GM12878 (cell line): ENCODE measurements at places on chromosomes 5 and 9.

- DNase-seq, result no peak
Observed at GRCh38 chr5:100313657-100314056, 221.5 kb upstream of the FAM174A start.

DNA sequence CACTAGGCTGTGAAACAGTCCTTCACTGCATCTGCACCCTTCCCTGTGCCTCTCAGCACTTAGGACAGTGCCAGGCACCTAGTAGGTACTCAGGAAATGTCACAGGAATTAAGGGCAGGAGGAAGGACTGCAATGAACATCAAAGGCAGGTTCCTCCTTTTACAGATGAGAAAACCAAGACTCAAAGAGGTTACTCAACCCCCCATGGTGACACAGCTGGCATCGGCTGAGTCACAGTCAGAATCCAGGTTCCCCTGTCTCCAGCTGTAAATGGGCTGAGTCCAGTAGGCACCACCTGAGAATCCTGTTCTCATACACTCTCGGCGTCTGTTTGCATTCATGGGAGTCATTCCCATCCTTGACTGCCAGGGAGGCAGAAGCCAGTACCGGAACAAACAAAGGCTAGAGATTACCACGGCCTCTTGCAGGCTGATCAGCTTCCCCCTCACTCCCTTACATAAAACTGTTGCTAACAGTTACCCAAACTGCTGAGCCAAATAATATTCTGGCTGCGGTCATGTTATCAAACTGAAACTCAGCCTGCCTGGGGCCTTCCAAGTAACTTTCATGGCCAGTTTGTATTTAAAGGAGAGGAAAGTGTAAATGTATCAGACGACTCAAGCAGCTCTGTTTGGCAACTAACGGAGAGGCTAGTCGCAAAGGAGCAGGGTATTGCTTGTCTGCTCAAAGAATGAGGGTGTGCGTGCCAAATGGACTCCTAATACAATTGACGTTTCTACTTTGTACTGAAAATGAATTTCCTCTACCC is 201.7 kb downstream of the PAPPA start:
- DNase-seq, result no peak

DNA sequence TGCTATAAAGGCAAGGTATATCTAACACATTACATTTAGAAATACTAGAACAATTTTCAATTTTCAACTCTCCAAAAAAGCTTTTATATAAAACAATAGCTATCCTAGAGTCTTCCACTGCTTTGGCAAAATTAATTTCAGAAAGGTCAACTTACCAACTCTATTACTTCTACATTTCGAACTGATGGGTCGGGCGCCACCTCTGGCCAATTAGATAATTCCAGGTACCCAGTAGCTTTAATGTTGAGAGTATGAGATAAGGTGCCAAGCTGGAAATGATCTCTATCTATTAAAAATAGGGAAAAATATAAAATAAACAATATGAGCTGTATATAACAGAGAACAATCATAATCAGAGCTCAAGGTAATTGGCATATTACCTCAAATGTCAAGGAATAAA is 166.6 kb downstream of the AP3B1 start:
- no peak for DNase-seq

- no peak for DNase-seq
Observed at GRCh38 chr9:27505744-27506161, 18.3 kb upstream of the IFNK start.

- no peak for DNase-seq
Observed at GRCh38 chr5:109805472-109805871, 115.7 kb downstream of the MAN2A1 start.

DNA sequence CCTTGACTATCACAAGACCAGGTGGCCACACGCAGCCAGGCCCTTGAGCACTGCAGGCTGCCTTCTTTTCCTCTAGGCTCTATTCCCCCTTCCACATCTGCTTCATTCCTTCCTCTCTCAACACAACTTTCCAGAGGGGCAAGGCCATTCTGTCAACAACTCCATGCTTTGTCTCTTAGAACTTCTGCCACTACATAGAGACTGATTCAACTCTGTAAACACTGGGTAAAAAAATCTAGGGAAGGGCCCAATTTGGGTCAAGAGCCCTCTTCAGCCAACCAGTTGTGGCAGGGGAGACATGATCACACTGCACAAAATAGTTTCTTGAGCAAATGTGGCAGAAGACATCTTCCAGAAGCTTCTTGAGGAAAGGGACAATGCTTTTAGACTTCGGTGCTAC is 55.6 kb downstream of the ATPSCKMT start:
- no peak for DNase-seq

DNA sequence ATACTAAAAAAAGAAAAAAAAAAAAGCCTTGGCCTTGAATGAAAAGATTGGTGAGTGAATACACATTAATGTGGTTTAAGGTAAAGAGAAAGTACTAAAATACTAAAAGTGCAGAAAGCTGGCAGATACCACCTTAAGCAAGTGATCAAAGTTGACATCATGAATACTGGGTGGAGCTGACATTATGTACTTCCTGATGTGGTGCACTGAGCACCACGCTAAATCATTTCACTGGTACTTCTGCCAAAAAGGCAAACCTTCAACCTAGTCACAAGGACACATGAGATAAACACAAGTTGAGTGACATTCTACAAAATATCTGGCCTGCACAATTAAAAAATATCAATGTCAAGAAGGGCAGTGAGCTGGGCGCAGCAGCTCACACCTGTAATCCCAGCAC is 33.8 kb upstream of the PANK3 start:
- no peak for DNase-seq

- no peak for DNase-seq
Observed at GRCh38 chr5:79205965-79206364, 30.0 kb upstream of the JMY start.

- no peak for DNase-seq
Observed at GRCh38 chr5:81402192-81402930, 8.4 kb upstream of the ACOT12 start.

DNA sequence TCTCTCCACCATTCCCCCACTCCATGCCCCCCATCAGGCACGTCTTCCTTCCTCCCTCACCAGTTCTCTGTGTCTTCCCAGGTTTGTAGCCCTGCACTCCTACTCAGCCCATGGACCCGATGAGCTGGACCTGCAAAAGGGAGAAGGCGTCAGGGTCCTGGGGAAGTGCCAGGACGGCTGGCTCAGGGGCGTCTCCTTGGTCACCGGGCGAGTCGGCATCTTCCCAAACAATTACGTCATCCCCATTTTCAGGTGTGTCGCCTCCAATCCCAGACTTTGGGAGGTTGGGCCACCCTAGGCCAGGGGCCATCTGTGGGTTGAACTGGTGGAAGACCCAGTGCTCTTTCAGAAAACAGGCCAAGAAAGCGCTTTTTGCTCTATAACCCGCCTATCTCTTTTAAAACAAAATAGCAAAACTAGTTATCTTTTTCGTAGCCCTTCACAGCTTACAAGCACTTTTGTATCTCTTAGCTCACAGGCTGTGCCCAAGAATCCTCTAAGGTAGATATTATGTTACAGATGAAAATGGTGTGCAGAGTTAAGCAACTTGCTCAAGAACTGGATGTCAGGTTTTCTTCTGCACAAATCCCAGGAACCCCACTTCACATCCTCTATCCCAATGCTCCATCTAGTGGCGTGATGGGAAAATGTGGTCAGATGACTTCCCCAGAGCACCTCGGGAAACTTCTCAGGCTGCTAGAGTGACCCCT is 56.2 kb downstream of the PLAC8L1 start:
- DNase-seq, result no peak

GRCh38 chr5:27124590-27124989 is 86.2 kb upstream of the CDH9 start:
- DNase-seq, result no peak

GRCh38 chr5:32538031-32538547 is 47.3 kb upstream of the SUB1 start:
- DNase-seq, result peak; percentile 81

DNA sequence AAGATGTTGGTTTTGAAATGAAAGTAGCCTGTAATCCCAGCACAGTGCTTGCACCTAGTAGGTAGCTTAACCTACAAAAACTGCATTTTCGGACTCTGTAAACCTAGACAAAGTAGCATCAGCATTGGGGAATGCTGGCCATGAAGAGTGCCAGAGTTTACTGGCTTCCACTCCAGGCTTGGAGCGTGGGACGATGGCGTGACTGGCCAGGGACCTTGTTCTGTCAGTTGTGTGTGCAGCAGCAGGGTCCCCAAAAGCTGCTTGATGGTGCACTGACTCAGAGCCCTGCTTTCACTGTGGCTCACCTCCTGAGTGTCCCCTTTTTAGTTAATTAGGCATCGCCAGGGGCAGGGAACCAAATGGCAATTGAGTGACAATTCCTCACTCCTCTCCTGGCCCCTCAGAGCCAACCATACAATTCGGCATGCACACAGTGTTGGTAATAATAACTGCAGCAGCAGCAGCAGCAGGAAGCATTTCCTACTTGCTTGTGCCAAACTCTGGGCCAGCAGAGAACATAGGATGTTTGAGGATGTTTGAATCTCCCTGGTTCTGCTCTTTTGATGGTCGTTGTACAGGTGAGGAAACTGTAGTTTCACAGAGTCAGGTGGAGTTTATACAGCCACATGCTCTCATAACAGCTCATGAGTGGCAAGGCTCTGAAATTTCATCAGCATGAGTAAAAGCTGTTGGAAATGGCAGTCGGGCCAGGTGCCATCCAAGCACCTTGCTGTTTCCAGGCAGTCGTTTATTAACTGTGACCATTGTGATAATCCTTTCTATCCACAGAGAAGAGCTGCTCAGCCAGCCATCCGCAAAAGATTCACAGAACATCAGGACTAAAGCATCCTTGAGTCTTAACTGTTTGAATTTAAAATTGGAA is 4.2 kb downstream of the UBE2QL1 start:
- no peak for DNase-seq

- DNase-seq, result no peak
Observed at GRCh38 chr5:54520940-54521339, 3.4 kb downstream of the SNX18 start.

- DNase-seq, result no peak
Observed at GRCh38 chr5:116799401-116799800, 224.8 kb upstream of the SEMA6A start.

- no peak for DNase-seq
Observed at GRCh38 chr5:11854936-11855335, 49.3 kb downstream of the CTNND2 start.

DNA sequence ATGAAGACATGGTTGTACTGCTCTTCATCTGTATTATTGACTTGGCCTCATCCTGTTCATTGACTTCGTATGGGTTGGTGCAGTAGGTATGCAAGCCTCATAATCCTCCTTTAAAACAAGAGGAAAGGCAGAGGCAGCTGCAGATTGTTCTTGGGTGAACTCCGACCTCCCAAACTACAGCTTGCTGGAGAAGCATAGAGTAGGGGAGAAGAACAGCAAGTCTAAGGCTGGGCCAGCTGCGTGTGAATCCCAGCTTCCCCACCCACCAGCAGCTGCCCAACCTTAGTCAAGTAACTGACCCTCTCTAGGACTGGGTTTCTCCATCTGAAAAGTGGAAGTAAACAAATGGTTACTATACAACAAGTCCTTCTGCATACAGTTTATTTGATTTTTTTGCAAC is 114.5 kb upstream of the WWC1 start:
- no peak for DNase-seq

DNA sequence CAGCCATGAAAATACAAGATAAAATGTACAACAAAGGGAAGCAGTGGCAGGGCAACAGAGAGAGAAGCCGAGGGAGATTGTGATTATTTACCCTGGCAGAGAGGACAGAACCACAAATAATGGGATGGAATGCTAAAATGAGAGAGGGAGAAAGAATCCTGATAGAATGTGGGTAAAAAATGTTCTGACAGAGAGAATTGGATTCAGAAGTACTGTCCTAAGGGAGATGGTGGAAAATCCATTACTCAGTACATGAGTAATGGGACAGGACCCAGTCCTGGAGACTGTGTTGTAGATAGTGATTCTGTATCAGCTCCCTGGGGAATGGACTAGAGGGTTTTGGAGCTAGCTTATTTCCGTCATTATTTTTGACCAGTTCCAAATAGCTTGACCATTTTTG is 831.5 kb downstream of the MAT2B start:
- no peak for DNase-seq

DNA sequence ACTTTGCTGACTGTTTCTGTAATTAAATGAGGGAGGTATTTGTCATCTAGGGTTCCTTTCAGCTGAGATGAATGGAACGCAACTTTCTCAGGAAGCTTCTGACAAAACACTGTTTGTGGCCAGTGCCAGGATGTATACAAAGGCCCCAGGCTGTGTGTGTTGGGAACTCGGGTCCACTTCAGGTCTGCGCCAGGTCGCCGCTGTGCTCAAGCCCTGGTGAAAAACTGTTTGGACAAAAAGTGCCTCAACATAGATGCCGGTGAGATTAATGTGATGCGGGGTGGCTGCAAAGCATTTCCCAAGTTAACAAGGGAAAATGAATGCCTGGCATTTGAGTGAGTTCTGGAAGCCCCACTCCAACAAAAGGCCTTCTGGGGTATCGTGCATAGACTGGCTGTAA is 156.4 kb downstream of the GABBR2 start:
- DNase-seq, result no peak
